ENCODE measurements at places on chromosomes 13 and 19.
A peak's percentile ranks its signal among the peaks of the same experiment; 100 is the strongest.

DNA sequence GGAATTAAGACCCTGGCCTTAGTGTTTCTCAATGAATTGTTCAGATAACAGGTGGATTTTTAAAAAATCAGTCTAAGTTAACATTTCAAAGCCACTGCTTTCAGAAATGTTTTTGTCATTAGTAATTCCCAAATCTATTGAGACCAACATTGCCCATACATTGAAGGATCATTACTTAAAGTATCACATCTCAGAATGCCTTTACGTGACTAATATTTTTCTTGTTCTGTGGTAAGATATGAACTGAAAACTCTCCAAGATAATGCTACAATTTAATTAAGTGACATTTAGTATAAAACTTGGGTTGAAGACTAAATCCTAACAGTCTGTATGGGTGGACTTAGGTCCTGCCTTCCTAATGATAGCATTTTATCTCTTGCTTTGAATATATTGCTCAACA is 59.4 kb upstream of the POSTN start:
- H3K27me3 ChIP-seq, result no peaks in the 10 kb centered on the region
- no peak for DNase-seq
- H3K36me3 ChIP-seq, result no peaks in the 10 kb centered on the region
- no peak overlapping the region for H3K4me3 ChIP-seq
- no peaks in the 10 kb centered on the region for H3K4me1 ChIP-seq

DNA sequence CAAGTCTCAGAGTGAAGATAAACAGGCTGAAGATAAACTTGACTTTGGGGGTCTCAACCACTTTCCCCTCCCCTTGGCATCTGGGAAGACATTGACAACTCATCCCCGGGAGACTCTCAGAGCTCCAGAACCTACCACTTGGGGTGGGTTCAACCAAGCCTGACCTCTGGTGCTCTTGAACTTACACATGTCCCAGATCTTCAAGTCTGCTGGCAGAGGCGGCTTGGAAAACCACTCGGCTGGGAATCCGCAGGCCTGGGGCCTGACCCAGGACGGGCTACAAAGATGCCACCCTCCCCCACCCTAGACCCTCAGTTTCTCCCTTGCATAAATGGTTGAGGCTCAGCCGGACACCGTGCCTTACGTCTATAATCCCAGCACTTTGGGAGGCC is 512 bp downstream of the LRRC8E start:
- H3K36me3 ChIP-seq, result no peaks in the 10 kb centered on the region
- no peak overlapping the region for H3K27ac ChIP-seq
- no peak overlapping the region for H3K4me3 ChIP-seq
- DNase-seq, result no peak
- peaks cover 7% of the 10 kb centered on the region for H3K27me3 ChIP-seq
- H3K4me1 ChIP-seq, result peaks cover 3% of the 10 kb centered on the region

- no peaks in the 10 kb centered on the region for H3K36me3 ChIP-seq
Observed at GRCh38 chr19:15280915-15281683, 48.9 kb upstream of the EPHX3 start.

DNA sequence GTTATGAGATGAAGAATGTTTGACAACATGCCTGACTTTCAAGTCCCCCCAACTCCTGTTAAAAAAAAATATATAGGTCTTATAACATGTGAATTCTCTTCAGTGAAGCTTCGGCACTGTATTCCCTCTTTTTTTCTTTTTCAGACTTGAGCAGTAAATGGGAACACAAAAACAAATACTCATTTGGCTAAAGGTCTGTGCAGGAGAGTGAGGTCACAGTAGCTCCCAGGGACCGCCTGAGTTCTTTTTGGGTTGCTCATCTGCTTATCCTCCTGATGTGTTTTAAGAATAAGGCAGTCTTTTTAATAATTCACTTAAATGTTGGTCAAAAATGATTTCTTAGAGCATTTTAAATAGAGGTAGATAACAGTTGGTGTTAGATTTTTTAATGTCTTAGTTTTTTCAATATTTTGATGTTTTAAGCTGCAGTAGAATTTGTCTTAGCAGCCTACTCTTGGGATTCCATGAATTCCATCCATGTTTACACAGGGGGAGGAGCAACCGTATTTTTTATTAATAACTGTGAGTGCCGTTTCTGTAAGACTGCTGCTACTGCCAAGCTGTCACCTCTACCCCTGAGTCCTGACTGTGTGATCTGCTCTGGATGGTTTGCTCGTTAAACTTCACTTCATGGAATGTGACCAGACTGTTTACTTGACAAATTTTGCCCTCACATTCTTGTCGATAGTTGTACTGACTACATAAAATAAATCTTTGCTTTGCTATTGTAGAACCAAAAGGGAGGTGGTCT is 14.9 kb downstream of the HNRNPM start:
- H3K27me3 ChIP-seq, result no peaks in the 10 kb centered on the region
- peaks cover 67% of the 10 kb centered on the region for H3K4me1 ChIP-seq
- H3K4me3 ChIP-seq, result no peak overlapping the region
- no peak overlapping the region for H3K27ac ChIP-seq
- no peak for DNase-seq

GRCh38 chr13:85508683-85509329 is 290.4 kb downstream of the SLITRK6 start:
- H3K4me1 ChIP-seq, result no peaks in the 10 kb centered on the region
- no peaks in the 10 kb centered on the region for H3K27me3 ChIP-seq
- no peak for DNase-seq
- H3K4me3 ChIP-seq, result no peak overlapping the region
- no peaks in the 10 kb centered on the region for H3K36me3 ChIP-seq

GRCh38 chr13:70959035-70959775 is 851.0 kb upstream of the KLHL1 start:
- no peaks in the 10 kb centered on the region for H3K4me1 ChIP-seq
- no peaks in the 10 kb centered on the region for H3K27me3 ChIP-seq
- no peak overlapping the region for H3K4me3 ChIP-seq
- H3K36me3 ChIP-seq, result no peaks in the 10 kb centered on the region

DNA sequence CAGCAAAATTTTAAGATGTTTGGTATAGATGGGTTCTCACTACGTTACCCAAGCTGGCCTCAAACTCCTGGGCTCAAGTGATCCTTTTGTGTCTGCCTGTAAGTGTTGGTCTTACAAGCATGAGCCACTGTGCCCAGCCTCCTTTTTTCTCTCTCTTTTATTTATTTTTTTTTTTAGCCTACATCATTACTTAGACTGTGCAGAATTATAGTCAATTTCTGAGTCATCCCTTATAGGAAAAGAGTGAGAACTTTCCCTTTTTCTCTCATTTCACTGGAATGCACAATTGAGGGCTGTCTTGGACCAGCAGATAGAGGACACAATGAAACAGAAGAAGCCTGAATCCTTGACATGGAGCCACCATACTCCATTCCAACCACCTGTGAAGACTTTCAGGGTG is 13.3 kb downstream of the TSKS start:
- no peaks in the 10 kb centered on the region for H3K36me3 ChIP-seq
- no peak overlapping the region for H3K27ac ChIP-seq
- no peaks in the 10 kb centered on the region for H3K27me3 ChIP-seq
- no peak overlapping the region for H3K4me3 ChIP-seq
- no peaks in the 10 kb centered on the region for H3K4me1 ChIP-seq

DNA sequence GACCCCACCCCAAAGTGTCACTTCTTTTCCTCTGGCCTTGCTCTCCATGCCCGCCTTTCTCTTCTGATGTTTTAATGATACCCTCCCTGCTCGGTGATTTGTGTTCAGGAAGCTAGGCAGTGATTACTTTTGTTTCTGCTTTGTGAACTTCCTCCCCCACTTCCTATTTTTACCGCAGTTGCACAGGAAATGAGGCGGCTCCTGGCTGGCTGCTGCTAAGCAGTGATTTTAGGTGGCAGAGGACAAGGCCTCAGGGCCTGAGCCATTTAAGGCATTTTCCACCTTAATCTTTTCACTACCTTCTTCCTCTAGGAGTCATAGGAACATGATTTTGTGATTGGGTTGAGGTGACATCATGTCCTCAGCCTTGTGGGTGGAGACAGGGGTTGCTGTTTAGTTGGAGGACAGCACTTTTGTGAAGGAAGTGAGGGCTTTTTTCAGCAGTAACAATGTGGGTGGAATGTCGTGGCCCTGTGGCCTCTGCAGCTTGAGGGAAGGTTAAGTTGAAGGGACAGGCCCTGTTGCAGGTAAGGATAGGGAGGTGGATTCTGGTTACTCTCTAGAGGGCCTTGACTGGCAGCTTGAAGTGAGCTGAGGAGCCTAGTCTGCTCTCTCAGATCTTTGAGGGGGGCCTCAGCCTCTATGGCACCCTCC is 15.7 kb downstream of the GARRE1 start:
- H3K27me3 ChIP-seq, result no peaks in the 10 kb centered on the region
- H3K27ac ChIP-seq, result peak overlapping the region; percentile 87
- H3K4me3 ChIP-seq, result peak overlapping the region; percentile 33

- no peaks in the 10 kb centered on the region for H3K27me3 ChIP-seq
- peak overlapping the region; percentile 60 for H3K4me3 ChIP-seq
- H3K27ac ChIP-seq, result no peak overlapping the region
- no peak for DNase-seq
- H3K36me3 ChIP-seq, result no peaks in the 10 kb centered on the region
Observed at GRCh38 chr19:21604951-21605476, 99.6 kb downstream of the ZNF429 start.

- peaks cover 4% of the 10 kb centered on the region for H3K4me1 ChIP-seq
- H3K27me3 ChIP-seq, result no peaks in the 10 kb centered on the region
- no peak overlapping the region for H3K4me3 ChIP-seq
- H3K36me3 ChIP-seq, result peaks cover 35% of the 10 kb centered on the region
- H3K27ac ChIP-seq, result no peak overlapping the region
Observed at GRCh38 chr13:45206340-45206739, 5.5 kb upstream of the KCTD4 start.

DNA sequence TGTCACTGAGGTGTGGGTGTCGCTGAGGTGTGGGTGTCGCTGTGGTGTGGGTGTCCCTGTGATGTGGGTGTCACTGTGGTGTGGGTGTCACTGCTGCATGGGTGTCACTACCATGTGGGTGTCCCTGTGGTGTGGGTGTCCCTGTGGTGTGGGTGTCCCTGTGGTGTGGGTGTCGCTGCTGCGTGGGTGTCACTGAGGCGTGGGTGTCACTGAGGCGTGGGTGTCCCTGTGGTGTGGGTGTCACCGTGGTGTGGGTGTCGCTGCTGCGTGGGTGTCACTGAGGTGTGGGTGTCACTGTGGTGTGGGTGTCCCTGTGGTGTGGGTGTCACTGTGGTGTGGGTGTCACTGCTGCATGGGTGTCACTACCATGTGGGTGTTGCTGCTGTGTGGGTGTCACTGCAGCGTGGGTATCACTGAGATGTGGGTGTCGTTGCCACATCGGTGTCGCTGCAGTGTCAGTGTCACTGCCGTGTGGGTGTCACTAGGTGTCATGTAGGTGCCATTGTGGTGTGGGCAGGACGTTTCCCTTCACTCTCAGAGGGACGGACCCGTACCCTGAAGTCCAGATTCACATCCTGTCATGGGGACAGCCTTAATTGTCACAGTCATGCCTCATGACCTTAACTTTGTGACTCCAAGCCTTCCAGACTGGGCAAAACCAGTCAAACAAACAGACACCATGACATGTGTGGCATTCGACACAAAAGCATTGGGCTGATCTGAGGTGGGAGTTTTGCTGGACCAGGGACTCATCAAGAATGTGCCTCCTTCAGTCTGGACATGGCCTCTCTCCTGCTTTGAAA is 12.7 kb upstream of the GAS6 start:
- no peak overlapping the region for H3K27ac ChIP-seq
- H3K4me3 ChIP-seq, result no peak overlapping the region
- DNase-seq, result peak; percentile 3
- H3K4me1 ChIP-seq, result peaks cover 8% of the 10 kb centered on the region

DNA sequence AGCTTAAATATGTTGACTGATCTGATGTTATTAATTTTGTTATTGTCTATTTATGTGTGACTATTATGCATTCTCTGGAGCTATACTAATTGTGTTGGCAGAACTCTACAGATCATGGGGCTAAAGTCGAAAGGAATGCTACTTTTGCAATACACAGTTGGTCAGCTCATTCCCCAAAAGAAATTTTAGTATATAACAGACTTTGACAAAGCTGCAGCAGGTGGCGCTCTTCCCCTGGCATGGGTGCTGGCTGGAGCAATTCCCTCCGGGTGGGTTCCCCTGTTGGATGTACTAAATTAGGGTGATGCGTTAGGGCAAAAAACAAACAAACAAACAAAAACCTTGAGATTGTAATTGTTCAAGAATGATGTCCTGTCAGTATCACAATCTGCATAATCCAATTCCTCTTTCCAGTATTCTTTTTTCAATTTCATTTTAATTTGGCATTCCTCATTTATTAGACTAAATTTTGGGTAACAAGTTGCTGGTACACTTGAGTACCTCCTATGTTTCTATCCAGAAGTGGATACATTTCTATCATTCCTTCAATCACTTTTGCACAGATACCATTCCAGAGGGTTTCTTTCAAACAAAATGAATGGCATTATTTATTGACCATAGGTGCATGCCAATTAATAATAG is 322.8 kb upstream of the EDNRB start:
- no peaks in the 10 kb centered on the region for H3K27me3 ChIP-seq
- H3K4me1 ChIP-seq, result no peaks in the 10 kb centered on the region
- H3K4me3 ChIP-seq, result no peak overlapping the region
- H3K36me3 ChIP-seq, result no peaks in the 10 kb centered on the region
- peak; percentile 17 for DNase-seq
- H3K27ac ChIP-seq, result no peak overlapping the region

GRCh38 chr19:39829702-39830275 is 4.2 kb downstream of the DYRK1B start:
- H3K27me3 ChIP-seq, result no peaks in the 10 kb centered on the region
- no peak for DNase-seq
- H3K4me3 ChIP-seq, result no peak overlapping the region
- H3K27ac ChIP-seq, result peak overlapping the region; percentile 58
- H3K4me1 ChIP-seq, result peaks cover 36% of the 10 kb centered on the region
- H3K36me3 ChIP-seq, result peaks cover 35% of the 10 kb centered on the region

DNA sequence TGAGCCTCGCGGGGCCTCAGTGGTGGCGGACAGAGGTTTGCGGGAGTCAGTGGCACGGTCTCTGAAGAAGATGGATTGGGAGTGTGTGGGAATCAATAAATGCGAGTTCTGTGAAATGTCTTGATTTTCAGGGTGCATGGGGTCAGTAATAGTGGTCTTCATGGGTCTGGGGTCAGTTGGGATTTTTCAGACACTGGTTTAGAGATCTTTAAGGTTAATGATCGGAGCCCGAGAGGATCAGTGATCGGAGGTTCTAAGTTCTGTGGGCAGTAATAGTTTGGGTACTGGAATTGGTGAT is 377 bp downstream of the ZNF793 start:
- H3K27me3 ChIP-seq, result no peaks in the 10 kb centered on the region
- no peak overlapping the region for H3K4me3 ChIP-seq
- H3K4me1 ChIP-seq, result no peaks in the 10 kb centered on the region
- peaks cover 35% of the 10 kb centered on the region for H3K36me3 ChIP-seq

- H3K4me1 ChIP-seq, result peaks cover 32% of the 10 kb centered on the region
- DNase-seq, result peak; percentile 53
- H3K27ac ChIP-seq, result peak overlapping the region; percentile 40
- peaks cover 23% of the 10 kb centered on the region for H3K27me3 ChIP-seq
- H3K36me3 ChIP-seq, result no peaks in the 10 kb centered on the region
Observed at GRCh38 chr19:16283210-16284061, 41.2 kb upstream of the KLF2 start.
